ENCODE measurements at places on chromosomes 3 and 15.

- peaks cover 2% of the 10 kb centered on the region for H3K4me1 ChIP-seq
- DNase-seq = no peak
- H3K36me3 ChIP-seq = no peaks in the 10 kb centered on the region
- no peak overlapping the region for H3K27ac ChIP-seq
These were observed 126.7 kb downstream of the MYLK start for GRCh38 chr3:123757281-123757940.

DNA sequence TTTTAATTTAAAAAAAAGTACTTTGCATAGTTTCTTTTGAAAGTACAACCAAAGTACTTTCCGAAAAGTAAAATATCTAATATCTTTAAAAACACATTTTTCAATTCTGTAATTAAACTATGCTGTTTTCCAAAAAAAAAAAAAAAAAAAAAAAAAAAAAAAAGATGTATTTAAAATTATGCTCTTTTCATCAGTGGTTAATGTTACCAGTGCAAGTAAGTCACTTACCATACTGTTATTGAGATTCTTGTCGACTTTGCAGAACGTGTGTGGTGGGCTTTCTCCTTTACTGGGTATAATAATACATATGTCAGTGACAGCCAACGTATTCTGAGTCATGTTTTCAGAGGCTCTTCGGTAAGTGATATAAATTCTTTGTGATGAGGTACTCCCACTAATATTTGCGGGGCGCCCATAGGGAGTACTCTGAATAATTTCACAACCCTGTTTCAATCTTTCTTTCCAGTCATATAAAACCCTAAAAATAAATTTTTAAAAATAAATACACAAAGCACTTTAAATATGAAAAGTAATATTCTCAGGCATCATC, 39.9 kb downstream of the DENND4A start:
- no peak overlapping the region for H3K4me3 ChIP-seq
- H3K36me3 ChIP-seq = peaks cover 8% of the 10 kb centered on the region
- H3K4me1 ChIP-seq = peaks cover 16% of the 10 kb centered on the region
- peak overlapping the region; percentile 34 for H3K27ac ChIP-seq
- H3K27me3 ChIP-seq = no peaks in the 10 kb centered on the region

GRCh38 chr3:128238184-128238489, 84.9 kb downstream of the EEFSEC start:
- H3K36me3 ChIP-seq = no peaks in the 10 kb centered on the region
- H3K27ac ChIP-seq = no peak overlapping the region
- H3K4me1 ChIP-seq = peaks cover 22% of the 10 kb centered on the region
- no peaks in the 10 kb centered on the region for H3K27me3 ChIP-seq
- DNase-seq = no peak

DNA sequence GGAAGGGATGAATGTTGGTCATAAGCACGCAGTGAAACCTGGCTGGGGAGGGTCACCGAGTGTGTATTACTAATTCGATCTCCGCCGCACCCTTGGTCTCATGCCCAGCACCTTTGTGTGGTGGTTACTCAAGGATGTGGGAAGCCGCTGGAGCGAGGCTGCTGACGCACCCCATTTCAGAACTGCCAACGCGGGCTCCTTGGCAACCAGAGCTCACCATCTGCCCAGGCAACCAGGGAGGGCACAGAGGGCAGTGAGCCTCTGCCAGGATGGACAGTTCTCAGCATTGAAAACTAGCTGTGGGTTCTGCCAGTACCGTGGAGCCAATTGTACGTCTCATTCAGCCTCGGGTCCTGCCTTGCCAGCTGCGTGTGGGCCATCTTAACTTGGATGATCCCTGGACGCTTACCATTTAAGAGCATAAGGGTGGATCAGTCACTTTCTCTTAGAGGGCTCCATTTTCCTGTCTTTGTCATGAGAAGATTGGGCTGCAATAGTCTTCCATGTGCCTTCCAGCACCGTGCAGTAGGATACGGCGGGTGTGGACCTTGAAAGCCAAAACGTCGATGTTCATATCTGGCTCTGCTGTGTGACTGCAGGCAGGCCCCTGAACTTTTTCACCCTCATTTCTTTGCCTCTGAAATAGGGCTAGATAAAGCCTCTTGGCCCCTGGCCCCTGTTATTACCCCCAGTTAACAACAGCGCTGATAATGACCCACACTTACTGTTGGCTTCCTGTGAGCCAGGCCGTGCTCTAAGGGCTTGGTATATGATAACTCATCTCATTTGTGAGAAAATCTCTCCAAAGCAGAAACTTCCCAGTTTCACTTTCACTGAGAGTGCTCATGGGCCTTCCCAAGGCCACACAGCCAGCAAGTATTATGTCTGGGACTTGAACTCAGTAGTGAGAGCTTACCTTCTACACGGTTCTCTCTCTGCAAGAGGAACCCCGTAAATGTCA, 238.8 kb downstream of the OPA1 start:
- H3K4me1 ChIP-seq = peaks cover 4% of the 10 kb centered on the region
- H3K36me3 ChIP-seq = no peaks in the 10 kb centered on the region
- no peak overlapping the region for H3K4me3 ChIP-seq
- peaks cover 55% of the 10 kb centered on the region for H3K27me3 ChIP-seq

DNA sequence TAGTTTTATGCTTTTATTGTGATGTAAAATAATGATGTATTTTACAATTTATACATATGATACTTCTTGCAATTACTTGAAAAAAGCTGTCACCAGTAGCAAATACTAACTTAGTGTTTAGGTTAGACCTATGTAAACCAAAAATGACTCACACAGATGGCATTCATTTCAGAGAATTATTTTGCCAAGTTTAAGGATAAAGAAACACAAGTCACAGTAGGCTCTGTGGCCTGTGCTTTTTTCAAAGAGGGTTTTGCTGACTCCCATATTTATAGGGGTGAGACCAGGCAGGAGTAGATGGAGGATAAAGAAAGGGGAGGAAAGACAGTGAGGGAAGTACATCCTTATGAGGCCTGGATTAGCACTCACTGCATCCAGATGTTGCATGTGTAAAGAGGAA, 356.6 kb upstream of the NPAP1 start:
- DNase-seq = no peak
- H3K36me3 ChIP-seq = no peaks in the 10 kb centered on the region
- no peak overlapping the region for H3K27ac ChIP-seq
- no peaks in the 10 kb centered on the region for H3K4me1 ChIP-seq
- H3K27me3 ChIP-seq = no peaks in the 10 kb centered on the region

- H3K4me3 ChIP-seq = no peak overlapping the region
- peaks cover 9% of the 10 kb centered on the region for H3K4me1 ChIP-seq
- no peak overlapping the region for H3K27ac ChIP-seq
- peaks cover 68% of the 10 kb centered on the region for H3K27me3 ChIP-seq
- DNase-seq = no peak
- H3K36me3 ChIP-seq = peaks cover 10% of the 10 kb centered on the region
These were observed 4.0 kb upstream of the NR2F2 start for GRCh38 chr15:96326328-96327154.

- DNase-seq = no peak
- no peak overlapping the region for H3K4me3 ChIP-seq
These were observed 666.3 kb downstream of the ZBBX start for GRCh38 chr3:166713787-166714186.

- H3K4me3 ChIP-seq = peak overlapping the region; percentile 98
- peaks cover 22% of the 10 kb centered on the region for H3K4me1 ChIP-seq
- H3K36me3 ChIP-seq = peaks cover 5% of the 10 kb centered on the region
- DNase-seq = peak; percentile 48
These were observed 1.3 kb downstream of the CAMK2N2 start for GRCh38 chr3:184259878-184260723.

DNA sequence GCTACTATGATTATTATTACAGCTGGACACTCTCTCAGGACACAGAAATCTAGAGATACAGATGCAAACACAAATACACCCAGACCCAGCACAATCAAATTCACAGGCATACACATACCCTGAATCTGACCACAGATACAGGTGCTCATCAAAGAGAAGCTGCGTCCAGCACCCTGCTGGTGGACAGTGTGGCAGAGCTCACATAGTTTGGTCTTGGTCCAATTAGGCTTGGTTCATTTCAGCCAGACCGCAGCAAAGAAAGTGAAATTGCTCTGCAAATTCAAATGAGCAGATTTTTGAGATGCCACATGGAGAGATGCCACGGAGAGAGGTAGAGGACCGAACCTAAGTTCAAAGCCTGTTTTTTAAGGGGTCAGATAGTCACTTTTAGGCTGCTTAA, 55.6 kb downstream of the ANAPC13 start:
- no peak overlapping the region for H3K4me3 ChIP-seq
- no peaks in the 10 kb centered on the region for H3K36me3 ChIP-seq
- peaks cover 50% of the 10 kb centered on the region for H3K27me3 ChIP-seq
- no peak for DNase-seq

DNA sequence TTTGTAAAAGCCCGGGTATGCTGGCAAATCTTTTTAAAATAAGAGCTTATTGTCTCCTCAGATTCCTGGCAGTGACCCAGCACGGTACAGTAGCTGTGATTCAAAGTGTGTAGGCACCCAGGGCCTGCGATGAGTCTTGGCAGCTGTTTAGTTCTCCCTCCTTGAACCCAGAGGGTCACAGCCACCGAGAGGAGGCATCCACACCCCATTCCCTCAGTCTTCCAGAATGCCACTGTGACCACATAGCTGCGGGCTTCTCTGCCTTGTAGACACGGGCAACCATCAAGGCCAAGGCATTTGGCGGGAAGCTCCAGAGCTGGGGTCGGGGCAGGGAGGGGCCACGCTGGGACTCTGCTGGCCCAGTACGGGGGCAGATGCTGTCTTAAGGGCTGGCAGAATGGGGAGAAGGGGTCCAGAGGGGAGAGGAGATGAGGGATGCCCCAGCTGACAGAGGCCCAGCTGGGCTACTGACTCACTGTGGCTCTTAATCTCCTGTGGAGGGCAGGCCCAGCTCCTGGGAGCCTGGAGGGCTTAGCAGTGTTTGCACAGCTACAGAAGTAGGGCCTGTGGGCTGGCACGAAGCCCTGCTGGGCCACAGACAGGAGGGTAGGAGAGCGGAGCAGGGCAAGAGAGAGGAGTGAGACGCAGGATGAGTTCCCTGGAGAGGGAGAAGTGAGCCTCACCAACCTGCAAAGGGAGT, 68.8 kb upstream of the DLG1 start:
- H3K27ac ChIP-seq = peak overlapping the region; percentile 39
- H3K36me3 ChIP-seq = no peaks in the 10 kb centered on the region
- H3K4me3 ChIP-seq = no peak overlapping the region

DNA sequence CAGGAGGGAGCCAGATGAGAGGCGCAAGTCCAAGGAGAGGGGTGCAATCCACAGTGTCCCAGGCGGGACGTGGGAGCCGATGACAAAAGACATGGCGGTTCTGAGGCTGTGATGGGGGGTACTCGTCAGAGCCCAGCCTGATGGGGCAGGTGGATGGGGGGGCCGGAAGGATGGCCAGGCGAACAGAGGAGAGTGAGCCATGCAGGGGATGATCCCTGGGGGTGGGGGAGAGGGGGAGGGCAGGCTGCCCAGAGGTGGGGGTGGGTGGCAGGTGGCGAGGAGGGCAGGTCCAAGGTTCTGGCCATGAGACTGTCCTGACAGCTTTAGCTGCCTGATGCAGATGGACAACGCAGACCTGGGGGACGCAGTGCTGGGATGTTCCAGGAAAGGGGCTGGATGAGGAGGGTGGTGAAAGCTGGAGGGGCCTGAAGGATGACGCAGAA, 8.9 kb upstream of the CSPG4 start:
- DNase-seq = no peak
- H3K4me3 ChIP-seq = no peak overlapping the region
- peaks cover 7% of the 10 kb centered on the region for H3K4me1 ChIP-seq

DNA sequence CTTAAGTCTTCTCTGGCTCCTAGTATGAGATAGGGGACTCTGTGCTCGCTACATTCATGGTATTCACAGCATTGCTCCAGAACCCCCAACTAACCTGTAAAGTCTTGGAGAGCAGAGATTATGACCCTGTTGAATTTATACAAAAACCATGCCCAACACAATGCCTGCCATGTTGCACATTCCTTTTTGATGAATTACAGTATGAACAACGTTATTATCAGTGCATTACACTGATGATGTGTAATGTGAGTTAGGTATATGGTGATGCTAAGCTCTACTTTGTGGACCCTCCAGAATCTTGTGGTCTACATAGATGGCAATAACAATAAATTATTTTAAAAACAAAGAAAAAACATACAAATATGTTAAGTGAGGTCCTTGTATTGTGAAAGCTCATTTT, 64.3 kb downstream of the EOMES start:
- no peak overlapping the region for H3K4me3 ChIP-seq
- peaks cover 2% of the 10 kb centered on the region for H3K36me3 ChIP-seq
- DNase-seq = no peak
- peaks cover 12% of the 10 kb centered on the region for H3K27me3 ChIP-seq
- H3K27ac ChIP-seq = no peak overlapping the region
- peaks cover 3% of the 10 kb centered on the region for H3K4me1 ChIP-seq

DNA sequence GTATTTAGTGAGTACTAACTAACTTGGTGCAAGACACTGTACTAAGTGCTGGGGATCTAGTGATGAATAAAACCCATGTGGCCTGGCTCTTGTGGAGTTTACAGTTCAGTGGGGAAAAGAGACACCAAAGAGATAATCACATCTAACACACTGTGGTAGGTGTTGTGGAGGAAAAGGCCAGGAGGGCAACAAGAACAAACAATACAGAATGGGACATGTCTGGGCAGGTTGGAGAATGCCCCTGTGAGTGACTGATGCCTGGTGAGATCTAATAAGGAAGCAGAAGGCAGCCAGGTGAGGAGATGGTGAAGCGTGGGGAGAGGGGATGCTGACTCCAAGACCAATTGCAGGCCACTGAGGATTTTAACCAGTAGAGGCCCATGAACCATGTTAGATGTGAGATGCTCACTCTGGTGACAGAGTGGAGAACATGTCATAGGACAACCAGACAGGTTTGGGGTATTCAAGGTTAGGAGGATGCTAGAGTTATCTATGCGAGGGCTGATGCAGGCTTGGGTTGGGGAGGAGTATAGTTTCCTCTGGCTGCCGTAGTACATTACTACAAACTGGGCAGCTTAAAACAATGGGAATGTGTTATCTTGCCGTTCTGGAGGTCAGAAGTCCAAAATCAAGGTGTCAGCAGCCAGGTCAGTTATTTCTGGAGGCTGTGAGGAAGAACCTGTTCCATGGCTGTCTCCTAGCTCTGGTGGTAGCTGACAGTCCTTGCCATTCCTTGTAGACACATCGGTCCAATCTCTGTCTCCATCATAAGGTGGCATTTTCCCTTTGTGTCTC, 81.4 kb downstream of the ARNT2 start:
- DNase-seq = no peak
- H3K27me3 ChIP-seq = peaks cover 55% of the 10 kb centered on the region
- no peak overlapping the region for H3K27ac ChIP-seq
- no peak overlapping the region for H3K4me3 ChIP-seq
- H3K36me3 ChIP-seq = no peaks in the 10 kb centered on the region

- H3K4me1 ChIP-seq = no peaks in the 10 kb centered on the region
- H3K4me3 ChIP-seq = no peak overlapping the region
- H3K36me3 ChIP-seq = no peaks in the 10 kb centered on the region
- peaks cover 32% of the 10 kb centered on the region for H3K27me3 ChIP-seq
- peak overlapping the region; percentile 49 for H3K27ac ChIP-seq
These were observed 191.1 kb downstream of the PDZRN3 start for GRCh38 chr3:73433687-73434086.

DNA sequence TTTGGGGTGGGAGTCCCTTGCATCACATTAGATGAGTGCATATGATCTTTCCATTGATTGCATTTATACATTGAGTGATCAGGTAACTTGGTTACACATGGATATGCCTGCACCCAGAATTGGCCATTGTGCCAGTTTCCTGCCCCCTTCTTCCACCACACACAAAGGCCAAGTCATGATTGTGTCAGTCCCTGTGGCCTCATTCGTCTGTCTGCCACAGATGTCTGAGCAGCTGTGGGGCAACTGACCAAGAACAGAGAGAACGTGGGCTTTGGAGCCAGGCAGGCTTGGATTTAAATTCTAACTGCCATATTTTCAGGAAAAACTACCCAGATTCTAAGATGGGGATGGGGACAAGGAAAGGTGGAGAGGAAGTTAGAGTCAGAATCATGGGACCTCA, 27.0 kb downstream of the CCNL1 start:
- H3K27me3 ChIP-seq = no peaks in the 10 kb centered on the region
- H3K27ac ChIP-seq = peak overlapping the region; percentile 99
- peaks cover 50% of the 10 kb centered on the region for H3K4me1 ChIP-seq
- no peak overlapping the region for H3K4me3 ChIP-seq
- no peak for DNase-seq

All from T-helper 17 cell (primary cell).